Smooth muscle cell of the brain vasculature (primary cell): ENCODE measurements at places on chromosomes 2 and 18.

DNA sequence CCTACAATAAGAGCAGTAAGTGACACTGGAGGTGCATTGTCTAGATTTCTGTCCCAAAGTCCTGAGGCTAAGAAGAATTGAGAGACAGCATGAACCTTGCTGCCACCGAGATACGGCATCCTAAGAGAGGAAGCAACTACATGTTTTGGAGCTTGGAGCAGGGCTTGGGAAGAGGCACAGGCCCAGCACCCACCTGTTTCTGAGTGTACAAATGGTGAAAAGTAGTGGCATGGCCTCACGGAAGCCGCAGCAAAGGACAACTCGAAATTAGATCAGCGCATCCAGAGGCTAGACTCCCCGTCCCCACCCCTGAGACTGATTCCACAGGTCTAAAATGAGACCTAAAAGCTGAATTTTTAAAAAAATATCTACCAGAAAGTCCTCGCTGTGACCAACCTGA, 127.5 kb downstream of the PTGR3 start:
- no peak for DNase-seq

DNA sequence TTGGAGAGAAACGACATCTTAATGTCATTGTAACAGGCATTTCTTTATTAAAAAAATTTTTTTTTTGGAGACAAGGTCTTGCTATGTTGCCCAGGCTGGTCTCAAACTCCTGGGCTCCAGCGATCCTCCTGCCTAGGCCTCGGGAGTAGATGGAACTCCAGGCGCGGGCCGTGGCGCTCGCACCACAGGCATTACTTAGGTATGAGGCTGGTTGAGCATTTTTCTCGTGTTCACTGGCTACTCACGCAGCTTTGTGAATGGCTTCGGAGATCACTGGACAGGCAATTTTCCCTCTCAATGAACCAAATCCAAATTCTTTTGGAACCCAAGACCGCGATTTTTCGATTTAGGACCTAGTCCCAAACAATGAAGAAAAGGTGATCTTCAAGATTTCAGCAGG, 795 bp upstream of the TCF7L1 start:
- no peak for DNase-seq

GRCh38 chr2:182818501-182818900, 47.9 kb downstream of the FRZB start:
- DNase-seq = no peak

- DNase-seq = no peak
Measured at GRCh38 chr2:213281156-213281555, 3.1 kb upstream of the SPAG16 start.

DNA sequence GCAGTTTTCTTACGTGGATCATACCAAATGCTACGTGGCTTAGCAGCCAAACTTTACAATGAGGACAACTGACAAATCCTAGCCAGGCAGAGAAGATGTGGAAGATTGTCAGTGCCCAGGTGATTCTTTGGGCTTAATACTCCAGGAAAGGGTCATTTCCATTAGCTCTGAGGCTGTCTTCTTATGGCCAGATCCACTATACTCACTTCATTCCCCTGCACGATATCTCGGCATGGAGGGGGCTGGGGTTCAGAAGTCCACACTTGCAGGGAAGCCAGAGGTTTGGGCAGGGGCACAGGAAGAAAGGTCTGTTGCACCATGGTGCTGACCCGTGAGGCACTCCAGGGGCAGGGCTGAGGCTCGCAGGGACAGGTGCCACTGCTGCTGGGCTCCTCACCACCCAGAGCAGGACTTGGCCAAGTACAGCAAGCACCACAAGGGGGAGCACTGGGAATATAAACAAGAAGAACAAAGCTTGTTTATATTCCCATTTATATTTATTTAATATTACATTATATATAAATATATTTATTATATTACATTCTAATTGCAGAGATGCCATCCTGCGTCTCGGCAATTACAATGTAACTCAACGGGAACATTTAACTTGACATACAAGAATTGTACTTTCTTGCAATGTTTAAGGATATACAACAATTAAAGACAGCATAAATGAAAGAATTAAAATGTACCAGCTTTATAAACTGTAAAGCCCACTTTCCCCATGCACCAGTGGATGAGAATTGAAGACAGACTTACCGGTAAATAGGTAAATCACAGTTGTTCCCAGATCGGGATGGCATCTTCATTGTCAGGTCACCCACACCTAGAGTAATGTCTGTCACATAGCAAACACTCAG, 27.2 kb downstream of the CLUL1 start:
- peak; percentile 62 for DNase-seq

DNA sequence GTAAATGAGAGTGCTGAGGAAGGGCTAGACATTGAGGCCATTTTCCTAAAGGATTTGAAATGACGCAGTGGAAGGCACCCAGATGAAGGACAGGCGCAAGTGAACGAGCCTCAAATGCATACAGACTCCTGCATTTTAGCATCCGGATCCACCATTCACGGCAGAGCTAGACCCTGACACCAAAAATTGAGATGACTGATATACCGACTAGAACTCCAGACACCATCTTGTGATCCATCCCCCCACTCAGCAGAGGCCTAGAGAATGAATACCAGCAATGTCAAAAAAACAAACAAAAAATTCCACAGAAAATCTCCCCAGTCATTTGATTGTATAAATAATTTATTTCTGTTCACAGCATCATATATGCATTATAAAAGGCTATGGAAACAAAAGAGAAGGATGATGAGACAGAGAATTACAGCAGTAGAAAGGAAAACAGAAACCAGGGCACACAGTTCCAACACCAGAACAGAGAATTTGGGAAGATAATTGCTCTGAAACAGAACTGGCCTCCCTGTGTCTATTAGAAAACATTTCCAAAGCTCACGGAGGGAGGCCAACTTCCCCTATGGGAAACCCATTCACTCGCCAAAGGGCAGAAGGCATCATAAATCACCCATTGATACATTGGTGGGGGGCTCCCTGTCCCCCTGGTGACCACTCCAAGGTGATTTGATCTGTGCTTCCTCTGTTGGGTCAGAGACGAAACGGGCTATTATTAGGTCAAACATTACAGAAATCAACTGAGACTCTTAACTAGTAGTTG, 4.0 kb downstream of the ARL4C start:
- DNase-seq = no peak

DNA sequence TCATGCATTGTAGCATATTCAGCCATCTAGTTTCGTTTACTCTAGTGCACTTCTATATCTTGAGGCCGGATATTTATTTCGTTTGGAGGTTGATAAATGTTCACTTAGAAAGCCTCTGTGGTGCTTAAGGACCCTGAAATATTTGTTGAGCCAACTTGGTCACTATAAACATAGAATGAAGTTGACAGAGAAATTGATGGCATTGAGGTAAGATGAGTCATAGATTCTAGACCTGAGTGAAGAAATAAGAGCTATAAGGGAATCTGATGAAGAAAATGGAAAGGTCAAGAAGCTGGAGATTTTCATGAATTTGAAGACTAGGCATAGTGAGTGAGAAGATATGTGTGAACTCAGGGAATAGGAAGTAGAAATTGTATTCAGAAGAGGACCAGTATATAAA, 35.9 kb downstream of the EPC2 start:
- no peak for DNase-seq

- DNase-seq = no peak
Measured at GRCh38 chr2:67213270-67213670, 183.9 kb upstream of the ETAA1 start.

GRCh38 chr18:68796936-68797690, 767 bp upstream of the CCDC102B start:
- peak; percentile 75 for DNase-seq

GRCh38 chr2:58138396-58139030, 91.9 kb downstream of the VRK2 start:
- no peak for DNase-seq

DNA sequence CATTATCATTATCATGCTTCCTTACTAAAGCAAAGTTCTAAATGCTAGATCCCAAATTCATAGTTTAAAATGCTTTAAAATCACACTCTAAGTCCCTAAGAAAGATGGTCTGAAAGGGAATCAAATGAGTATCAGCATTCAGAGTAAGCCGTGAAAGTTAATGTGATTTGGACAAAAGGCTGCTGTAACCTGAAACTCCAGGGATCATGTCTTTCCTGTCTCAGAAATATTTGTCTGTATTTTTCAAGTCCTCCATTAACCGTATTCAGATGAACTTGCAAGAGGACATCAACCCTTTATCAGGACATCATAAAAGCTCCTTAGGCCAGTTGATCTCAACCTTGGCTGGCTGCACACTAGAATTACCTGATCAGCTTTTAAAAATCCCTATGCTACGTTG, 324.3 kb upstream of the PKDCC start:
- DNase-seq = no peak

- peak; percentile 56 for DNase-seq
Measured at GRCh38 chr2:239249776-239250175, 151.0 kb downstream of the HDAC4 start.

DNA sequence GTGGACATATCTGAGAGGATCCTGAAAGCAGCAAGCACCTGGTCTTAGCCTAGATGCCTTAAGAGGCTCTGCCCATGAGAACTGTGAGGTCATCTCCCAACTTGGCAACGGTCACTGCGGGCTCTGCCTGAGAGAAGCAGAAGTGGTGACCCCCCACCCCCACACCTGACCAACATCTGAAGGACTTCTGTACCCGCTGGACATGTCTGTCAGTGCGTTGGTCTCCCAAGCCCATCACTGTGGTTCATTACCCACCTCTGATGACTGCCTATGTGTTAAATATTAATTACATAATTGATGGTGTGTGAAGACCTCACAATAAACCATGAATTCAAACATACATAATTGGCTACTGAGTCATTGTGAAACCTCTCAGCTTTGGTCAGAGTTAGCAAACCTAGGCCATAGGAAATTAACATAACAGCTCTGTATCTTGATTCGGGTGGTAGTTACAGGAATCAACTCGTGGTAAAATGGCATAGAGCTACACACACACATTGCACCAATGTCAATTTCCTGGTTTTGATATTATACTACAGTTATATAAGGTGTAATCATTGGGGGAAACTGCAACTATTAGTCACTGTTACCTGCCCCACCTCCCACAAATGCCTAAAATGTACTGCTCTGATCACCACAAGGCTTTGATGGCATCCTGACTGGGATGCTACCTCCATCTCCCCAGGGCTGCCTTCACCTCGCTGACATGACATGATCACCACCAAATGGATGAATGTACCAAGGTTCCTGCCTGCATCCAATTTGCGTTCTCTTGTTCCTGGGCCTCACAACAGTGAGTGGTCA, 4.3 kb upstream of the GALNT1 start:
- no peak for DNase-seq

DNA sequence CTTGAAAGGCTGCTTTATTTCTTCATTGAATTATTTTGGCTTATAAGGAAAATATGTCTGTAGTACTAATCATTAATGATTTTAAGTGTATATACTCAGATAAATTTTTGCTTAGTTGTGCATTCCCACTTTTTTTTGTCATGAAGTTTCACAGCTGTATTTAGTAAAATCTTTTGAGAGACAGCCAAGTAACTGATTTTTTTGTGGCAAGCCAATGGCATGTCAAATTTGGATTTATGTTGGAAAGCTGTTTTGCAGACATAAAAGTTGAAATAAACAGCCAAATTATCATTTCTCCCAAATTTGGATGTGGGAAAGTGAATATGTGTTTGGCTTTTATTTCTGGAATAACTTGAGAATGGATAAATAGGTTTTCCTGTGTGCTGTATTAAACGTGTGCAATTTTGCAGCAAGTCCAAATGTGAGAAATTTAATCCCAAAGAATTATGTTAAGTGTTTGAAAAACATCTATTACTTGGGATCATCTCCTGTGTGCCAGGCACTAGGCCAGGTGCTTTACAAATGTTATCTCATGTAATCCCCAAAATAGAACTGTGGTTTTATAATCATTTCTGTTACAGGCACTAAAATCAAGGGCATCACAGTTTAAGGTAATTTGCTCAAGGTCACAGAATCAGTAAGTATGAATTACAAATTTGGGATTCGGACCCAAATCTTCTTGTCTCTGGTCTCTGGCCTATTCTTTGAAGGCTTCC, 160.4 kb downstream of the PTPRM start:
- DNase-seq = no peak

GRCh38 chr2:241003369-241003768, 5.0 kb downstream of the SNED1 start:
- no peak for DNase-seq
